Activated CD4-positive, alpha-beta T cell treated with anti-CD3 and anti-CD28 coated beads for 36 hours (primary cell): ENCODE measurements at places on chromosomes 5 and 9. TPM values are rescaled to one million over a fixed set of nuclear protein-coding genes. Genes with fewer than 3 reads are reported as not detected.

GRCh38 chr5:37182667-37183066 lies 66.5 kb downstream of the CPLANE1 start:
- DNase-seq: no peak
- H3K4me3 ChIP-seq: no peak overlapping the region
- peaks cover 23% of the 10 kb centered on the region for H3K36me3 ChIP-seq
- no peaks in the 10 kb centered on the region for H3K27me3 ChIP-seq

- H3K4me1 ChIP-seq: peaks cover 61% of the 10 kb centered on the region
- peak overlapping the region; percentile 13 for H3K27ac ChIP-seq
- H3K36me3 ChIP-seq: peaks cover 36% of the 10 kb centered on the region
These were observed 17.4 kb downstream of the FAM78A start for GRCh38 chr9:131258698-131259431.

NR5A1 gene
- not detected for total RNA-seq

- H3K4me3 ChIP-seq: no peak overlapping the region
- no peak overlapping the region for H3K27ac ChIP-seq
- H3K4me1 ChIP-seq: no peaks in the 10 kb centered on the region
- no peak for DNase-seq
- no peaks in the 10 kb centered on the region for H3K36me3 ChIP-seq
These were observed 101.7 kb downstream of the ZNF354C start for GRCh38 chr5:179161901-179162300.

DNA sequence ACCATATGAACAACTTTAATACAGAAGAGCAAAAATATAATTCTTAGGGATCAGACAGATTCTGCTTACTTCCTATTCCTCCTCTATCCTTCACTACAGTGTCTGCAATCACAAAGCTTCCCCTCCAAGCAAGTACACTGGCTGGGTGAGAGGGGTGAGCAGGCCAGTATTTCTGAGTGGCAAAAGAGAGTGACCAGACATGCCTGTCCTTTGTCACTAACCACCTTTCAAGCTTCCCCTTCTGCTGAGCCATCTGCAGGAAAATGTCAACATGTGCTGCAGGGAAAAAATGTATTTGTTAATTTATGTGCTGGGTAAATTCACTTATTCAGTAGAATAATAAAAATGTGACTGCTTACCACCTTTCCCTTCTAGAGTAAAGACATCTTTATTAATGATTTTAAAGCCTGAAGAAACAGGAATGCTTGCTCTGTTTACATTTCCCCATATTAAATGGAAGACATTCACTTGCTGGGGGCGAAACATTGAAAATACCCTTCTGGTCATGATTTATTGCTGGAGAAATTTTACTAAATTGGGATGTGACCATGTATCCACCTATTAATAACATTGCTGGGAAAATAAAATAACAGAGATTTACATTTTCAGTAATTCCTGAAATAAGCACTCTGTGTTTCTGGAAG lies 84.9 kb downstream of the SPOCK1 start:
- no peak overlapping the region for H3K27ac ChIP-seq
- H3K27me3 ChIP-seq: peaks cover 1% of the 10 kb centered on the region
- no peaks in the 10 kb centered on the region for H3K4me1 ChIP-seq
- H3K36me3 ChIP-seq: no peaks in the 10 kb centered on the region
- DNase-seq: no peak

DNA sequence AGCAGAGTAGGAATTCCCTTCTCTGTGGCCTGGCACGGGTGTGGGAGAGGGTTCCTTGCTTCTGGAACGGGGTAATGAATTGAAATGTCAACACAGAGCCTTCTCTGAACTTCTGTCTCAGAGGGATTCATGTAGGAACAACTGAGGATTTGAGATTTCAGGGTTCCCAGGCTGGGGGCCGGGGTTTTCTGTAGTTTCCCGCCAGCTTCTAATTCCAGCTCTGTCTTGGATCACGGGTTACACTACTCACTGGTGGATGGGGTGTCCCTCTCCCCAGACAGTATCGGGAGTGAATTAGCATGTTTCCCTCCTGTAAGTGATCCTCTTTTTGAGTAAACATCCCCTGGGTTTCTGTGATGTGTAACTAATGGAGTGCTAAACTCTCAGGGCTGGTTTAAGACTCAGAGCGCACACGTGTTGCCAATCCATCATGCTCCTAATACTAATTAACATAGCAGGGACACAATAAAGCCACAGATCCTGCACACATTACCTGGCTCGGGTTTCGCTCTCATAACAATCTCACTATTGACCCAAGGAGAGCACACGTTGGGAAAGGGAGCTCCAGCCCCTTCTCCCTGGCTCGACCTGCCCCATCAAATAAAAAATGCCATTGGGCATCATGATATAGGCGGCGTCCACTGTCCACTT lies 18.1 kb upstream of the DMRT2 start:
- DNase-seq: no peak
- no peak overlapping the region for H3K4me3 ChIP-seq
- no peaks in the 10 kb centered on the region for H3K4me1 ChIP-seq
- no peak overlapping the region for H3K27ac ChIP-seq
- no peaks in the 10 kb centered on the region for H3K36me3 ChIP-seq
- H3K27me3 ChIP-seq: peaks cover 16% of the 10 kb centered on the region

- H3K27me3 ChIP-seq: peaks cover 21% of the 10 kb centered on the region
- H3K36me3 ChIP-seq: no peaks in the 10 kb centered on the region
- no peak overlapping the region for H3K4me3 ChIP-seq
- no peak for DNase-seq
- H3K4me1 ChIP-seq: peaks cover 5% of the 10 kb centered on the region
These were observed 7.3 kb downstream of the CSF1R start for GRCh38 chr5:150078802-150079689.

LTC4S gene
- total RNA-seq: 0.42 TPM

- no peak overlapping the region for H3K27ac ChIP-seq
- H3K36me3 ChIP-seq: peaks cover 30% of the 10 kb centered on the region
- no peak for DNase-seq
- no peaks in the 10 kb centered on the region for H3K27me3 ChIP-seq
- H3K4me1 ChIP-seq: peaks cover 57% of the 10 kb centered on the region
These were observed 268.8 kb downstream of the MLLT3 start for GRCh38 chr9:20353524-20353923.

DNA sequence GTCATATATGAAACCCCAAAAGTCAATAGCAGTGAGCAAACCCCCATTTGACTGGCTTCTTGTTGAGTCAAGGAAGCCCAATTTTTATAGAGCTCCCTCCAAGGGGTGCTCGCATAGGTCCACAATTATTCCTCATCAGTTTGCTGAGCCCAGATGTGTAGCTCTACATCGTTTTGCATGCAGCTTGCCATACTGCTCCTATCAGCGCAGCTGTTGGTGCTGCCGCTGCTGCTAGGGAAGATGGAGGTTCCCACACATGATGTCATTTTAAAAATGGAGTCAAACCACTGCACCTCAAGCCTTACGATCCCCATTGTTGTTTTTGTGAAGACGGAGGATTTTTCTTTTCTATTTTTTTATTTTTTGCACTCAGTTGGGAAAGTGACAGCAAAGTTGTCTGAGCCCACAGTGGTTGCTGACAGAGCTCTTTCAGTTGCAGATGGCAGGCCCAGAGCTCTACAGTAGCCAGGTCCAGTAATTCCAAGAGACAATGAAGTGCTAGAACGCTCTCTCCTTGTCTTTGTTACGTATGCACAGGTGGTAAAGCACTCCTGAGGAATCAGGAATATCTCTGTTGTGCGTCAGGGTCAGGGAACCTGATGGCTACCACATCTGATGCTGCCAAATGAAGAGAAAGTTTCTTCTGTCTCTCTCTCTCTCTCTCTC lies 23.2 kb upstream of the C5orf63 start:
- no peak overlapping the region for H3K4me3 ChIP-seq
- no peaks in the 10 kb centered on the region for H3K27me3 ChIP-seq
- H3K27ac ChIP-seq: no peak overlapping the region
- peaks cover 6% of the 10 kb centered on the region for H3K4me1 ChIP-seq
- H3K36me3 ChIP-seq: no peaks in the 10 kb centered on the region

FOXI1 gene
- total RNA-seq: not detected
